Osteoblast (primary cell): ENCODE measurements at places on chromosomes 3 and 15. TPM values are rescaled to one million over a fixed set of nuclear protein-coding genes. Genes with fewer than 3 reads are reported as not detected.

The CYP11A1 gene
- 1.4 and 2.1 TPM in 2 replicates for total RNA-seq

The TUSC7 gene
- total RNA-seq = not detected in 2 replicates

The ZPLD1 gene
- under 0.01 TPM in 1 of 2 replicates, not detected in the other for total RNA-seq

The CPLX3 gene
- not detected in 2 replicates for total RNA-seq

The GFM1 gene
- 46.9 and 52.5 TPM in 2 replicates for total RNA-seq

The SLC6A1 gene
- not detected in 2 replicates for total RNA-seq

- peak; percentile 37 for DNase-seq
These were observed 605.8 kb upstream of the NAALADL2 start for GRCh38 chr3:174253196-174253823.

- peak; percentile 95 for DNase-seq
These were observed 111.2 kb downstream of the LSM3 start for GRCh38 chr3:14289590-14290461.

DNA sequence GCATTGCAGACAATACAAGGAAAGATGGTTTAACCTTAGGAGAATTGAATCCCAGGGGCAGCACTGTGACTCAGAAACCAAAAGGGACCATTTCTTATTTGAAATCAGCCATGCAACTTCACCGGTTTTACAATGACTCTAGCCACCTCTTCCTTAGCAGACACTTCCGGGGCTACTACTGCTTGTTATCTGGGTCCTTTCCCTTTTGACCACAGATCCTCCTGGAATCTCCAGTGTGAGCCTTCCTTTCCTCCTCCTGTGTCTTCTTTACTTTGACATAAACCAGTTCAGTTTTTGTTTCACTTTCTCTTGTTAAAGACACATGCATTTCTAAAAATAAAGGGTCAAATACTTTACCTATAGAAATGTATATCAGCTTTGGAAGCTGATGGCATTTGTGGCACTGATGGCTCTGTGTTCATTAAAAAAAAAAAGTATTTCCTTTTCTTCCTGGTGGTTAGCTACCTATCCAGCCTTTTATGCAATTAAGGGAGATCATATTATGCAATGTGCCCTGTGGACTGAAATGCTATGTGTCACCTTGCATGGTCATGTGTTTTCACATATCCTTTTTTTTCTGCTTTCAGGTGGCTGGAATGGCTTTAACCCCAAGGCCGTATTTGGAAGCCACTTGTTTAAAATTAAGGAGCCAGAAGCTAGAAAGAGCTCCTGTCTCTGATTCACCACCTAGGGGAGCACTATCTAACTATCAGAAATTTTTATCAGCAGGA, 296.2 kb downstream of the CHL1 start:
- DNase-seq = no peak

- DNase-seq = no peak
These were observed 399.1 kb downstream of the RBMS3 start for GRCh38 chr3:29679944-29680343.

GRCh38 chr15:79680720-79681119, 216.1 kb downstream of the MTHFS start:
- DNase-seq = peak; percentile 72

GRCh38 chr3:58135712-58136543, 74.8 kb downstream of the DNASE1L3 start:
- no peak for DNase-seq

GRCh38 chr15:63417721-63418120, 36.1 kb upstream of the CA12 start:
- DNase-seq = no peak

- no peak for DNase-seq
These were observed 193.5 kb downstream of the FOXP1 start for GRCh38 chr3:71389911-71390573.

DNA sequence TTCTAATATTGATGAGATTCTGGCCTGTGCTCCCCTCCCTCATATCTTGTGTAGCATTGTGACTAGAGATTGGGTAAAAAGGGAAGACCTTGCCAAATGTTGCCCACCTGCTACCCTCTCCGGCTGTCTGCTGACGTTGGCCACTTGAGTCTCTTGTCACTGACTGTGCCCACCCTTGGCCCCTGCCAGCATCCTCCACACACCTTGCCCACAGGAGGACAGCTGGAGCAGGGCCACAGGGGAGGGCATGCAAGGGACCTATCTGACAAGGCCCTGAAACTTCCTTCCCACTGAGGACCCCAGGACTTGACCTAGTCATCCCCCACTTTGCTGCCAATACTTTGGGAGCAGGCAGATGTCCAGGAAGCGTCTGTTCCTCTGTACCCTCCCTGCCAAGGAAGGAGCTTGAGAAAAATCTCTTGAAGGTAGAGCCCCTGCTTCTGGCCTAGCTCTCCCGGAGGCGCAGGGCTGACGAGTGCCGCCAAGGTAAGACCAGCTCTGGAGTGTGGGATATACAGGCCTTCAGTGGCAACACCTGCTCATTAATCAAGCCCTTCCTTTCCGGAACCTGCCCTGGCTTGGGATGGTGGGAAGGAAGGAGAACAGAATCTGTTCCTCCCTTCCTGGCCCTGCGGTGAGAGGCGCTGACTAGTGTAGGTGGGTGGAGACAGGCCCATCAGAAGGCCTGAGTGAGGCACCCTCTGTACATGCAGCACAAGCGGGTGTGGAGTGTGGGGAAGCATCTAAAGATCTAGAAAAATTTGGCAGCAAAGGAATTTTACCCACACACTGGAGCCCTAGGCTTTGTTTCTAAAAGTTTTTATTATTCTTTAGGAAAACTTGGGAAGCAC, 4.9 kb upstream of the PAK6 start:
- DNase-seq = peak; percentile 70

DNA sequence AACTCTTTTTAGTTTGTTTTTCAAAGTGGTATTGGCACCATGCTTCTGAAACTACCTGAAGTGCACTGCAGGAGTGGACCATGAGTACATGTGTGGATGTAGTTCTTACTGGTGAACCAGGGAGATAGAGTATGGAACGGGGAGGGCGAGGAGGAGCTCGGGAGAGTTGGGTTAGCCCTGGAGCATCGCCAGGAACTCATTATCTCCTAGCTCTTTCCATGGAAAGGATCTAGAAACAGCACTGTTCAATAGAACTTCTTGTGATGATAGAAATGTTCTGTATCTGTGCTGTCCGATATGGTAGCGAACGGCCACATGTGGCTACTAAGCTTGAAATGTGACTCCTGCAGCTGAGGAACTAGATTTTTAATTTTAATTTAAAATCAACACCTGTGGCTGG, 47.3 kb downstream of the VGLL4 start:
- DNase-seq = no peak

DNA sequence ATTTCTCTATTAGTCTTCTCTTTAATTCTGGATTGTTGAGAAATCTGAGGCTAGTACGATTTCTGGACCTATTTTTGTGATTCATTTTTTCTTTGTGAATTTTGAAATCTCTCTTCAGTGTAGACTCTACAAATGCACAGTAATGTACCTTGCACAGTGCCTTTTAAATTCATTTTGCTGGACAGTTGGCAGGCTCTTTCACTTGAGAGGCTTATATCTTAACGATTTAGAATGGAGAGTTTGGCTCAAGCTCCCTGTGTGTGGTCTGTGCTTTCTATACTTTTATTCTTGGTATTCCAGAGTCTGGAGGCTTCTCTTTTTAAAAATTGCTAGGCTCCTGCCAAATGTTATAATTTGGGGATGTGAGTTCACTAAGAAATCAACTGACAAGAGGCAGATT, 8.8 kb downstream of the CRYBG3 start:
- DNase-seq = no peak

DNA sequence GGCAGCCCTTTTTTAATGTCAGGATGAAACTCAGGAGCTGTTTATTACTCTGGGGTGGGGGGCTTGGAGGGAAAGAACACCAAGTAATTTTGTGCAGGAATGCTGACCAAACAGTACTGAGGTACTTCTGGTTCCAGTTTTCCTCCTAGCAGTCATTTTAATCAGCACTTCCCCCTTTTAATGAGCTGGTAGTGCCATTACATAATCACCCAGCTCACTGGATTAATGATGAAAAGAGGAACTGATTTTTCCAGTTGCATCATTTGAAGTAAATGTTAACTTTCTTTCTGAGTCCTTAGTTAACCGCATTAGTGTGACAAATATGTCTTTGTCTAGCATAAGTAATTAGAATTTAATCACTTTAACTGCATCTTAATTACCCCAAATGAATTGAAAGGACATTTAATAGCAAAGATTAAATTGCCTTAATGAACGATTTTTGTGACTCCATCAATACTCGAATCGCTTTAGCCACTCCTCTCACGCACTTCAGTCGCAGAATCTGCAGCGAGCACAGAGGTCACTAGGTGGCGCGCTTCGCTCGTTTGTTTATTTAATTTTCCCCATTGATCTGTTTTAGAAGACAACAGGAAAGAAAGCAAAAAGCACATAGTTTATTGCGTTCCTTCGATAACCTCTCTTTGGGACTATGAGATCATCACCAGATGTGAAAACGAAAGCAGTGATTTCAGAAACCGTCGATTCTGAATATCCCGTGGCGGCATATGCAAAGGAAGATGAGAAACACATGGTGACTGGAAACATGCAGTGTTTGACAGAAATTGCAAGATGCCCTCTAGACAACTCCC, 9.8 kb downstream of the ONECUT1 start:
- peak; percentile 79 for DNase-seq

GRCh38 chr3:99681512-99681911, 43.1 kb downstream of the COL8A1 start:
- no peak for DNase-seq

DNA sequence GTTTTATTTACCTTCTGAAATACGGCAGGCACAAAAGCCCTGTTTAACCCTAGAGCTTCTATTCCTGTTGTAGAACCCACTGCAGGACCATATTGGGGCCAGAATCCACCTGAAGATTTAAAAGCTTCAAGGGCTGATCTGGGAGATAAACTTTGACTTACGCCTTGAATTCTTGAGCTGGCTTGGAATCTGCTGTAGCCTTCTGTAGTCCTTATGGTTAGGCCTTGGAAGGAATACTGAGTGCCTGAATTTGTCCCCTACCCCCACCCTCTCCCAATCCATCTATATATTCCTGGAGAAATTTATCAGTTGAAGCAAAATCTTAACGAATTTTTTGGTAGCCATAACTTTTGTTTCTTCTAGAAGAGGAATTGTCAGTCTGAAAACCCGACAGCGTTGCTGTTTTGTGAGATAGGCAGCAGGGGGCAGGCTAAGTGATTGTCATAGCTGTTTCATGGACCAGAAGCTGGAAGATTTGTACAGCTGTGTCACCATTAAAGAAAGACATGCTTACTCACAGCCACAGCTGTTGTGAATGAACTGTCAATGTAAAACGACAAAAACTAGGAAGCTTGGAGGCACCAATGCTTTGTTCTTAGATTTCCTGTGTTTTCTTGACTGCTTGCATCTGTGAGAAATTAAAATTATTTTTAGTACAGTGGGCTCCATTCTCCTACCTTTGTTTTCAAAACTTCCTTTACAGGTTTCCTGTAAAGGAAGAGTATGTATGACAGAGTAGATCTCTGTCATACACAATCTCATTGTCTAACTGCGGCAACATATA, 12.8 kb downstream of the LXN start:
- DNase-seq = no peak

DNA sequence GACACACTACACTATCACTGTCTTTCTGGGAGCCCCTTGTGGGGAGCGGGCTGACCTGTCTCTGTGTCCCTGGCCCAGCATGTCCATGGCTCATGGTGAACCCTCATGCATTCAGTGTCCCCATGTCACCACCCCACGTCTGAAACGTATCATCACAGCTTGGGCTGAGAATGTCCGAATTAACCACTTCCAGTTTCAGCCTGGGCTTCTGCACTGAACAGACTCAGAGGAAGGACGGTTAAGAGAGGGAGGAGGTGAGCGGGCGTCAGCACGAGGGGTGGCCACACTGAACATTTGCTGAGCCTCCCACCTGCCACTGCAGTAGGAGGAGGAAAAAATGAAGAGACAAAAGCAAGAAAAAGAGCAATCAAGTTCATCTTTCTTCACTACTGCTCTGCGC, 30.5 kb downstream of the ATP2B2 start:
- no peak for DNase-seq

DNA sequence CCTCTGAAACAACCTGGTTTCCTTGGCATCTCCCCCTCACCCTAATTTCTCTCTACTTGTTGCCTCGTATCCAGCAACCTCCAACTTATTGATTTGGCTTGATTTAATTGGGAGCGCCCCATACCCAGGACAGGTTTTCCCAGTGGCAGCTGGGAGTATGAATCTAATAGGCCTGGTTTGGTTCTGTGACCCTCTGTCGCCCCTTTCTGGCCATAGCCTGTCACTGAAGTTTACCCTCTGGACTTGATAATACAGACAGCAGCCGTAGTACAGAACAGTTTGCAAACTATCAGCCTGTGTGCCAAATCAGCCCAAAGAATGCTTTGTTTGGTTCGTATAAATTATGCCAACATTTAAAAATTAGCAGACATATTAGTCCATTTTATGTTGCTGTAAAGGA, 525.1 kb upstream of the GOLIM4 start:
- no peak for DNase-seq

DNA sequence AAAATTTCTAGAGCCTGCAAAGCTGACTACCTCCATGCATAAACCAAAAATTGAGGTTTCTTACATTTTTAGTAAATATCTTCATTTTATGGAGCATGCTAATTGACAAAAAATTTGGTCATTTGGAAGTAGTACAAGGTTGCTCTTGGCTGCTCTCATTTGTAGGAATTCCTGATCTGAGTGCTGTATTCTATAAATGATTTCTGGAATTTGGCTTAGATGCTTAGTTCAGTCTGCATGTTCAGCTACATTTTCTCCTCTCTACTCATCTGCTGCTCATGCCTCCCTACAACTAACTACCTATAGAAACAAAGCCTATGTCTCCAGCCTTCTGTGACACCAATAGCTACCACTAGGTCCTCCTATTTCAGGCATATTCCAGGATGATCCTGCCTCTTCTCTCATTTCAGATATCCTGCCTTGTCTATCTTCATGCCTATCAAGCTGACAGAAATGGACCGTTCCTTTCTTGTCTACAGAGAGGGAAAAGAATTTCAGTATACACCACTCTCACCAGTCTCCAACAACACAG, 901.1 kb downstream of the TBL1XR1 start:
- no peak for DNase-seq

DNA sequence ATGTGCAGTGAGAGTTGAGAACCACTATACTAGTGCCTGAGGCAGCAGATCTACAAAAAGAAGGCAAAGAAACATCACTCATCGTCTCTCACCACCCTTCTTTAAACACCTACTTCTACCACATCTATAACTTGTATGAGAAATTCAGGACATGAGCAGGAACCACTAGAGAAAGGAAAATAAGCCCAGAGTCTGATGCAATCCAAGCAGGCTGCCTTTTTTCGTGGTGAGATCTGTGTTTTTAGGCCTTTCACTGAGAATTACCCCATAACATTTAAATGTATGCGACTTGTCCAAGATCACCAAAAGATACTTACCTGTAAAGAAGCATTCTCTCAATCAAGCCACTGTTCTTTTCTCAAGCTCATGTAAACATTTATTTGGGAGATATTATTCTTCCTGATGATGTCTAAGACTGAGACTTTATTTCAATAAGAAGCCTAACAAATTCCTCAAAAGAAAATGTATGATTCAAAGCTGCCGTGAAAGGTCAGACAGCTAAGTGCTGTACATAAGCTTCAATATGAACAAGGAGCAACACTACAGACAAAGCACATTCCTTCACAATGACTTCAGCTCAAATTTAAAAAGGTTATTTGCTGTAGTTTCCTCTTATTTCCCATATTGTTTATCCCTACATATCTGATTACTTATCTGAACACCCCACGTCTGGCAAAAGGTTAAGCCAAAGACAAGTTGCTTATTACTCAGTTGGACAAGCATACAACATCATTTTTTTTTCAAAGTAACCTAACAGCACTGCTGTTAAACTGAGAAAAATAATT, 16.5 kb downstream of the SPICE1 start:
- DNase-seq = no peak
